ENCODE measurements at places on chromosomes 3 and 15.

DNA sequence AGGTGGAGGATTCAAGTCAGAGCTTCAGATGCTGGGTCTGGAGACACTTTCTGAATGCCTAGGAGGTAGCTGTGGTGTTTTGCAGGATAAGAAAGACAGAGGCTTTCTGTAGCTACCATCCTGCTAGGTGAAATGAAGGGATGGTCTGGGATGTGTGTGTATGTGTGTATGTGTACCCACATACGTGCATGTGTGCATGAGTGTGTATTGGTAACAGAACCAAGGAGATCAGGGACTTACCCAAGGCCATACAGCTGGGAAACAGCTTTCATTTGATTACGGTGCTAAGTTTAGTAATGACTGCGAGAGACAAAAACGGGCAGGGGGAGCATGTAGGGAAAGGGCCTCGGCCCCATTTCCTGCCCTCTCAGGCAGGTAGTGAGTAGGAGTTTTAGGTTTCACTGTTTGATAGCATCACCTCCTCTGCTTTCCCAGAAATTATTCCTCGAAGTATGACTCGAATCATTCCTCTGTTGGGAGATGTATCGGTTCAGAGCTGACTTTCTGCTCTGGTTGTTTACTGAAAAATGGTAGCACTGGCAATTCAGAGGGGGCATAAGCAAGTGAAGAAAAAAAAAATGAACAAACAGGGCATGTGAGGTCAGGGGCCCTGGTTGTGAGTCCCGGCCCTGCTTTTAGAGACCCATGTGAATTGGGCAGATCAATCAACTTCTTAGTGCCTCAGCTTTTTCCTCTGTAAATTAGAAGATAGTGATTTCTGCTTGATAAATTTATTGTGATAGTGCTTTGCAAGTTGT is 130.7 kb downstream of the LPP start:
- DNase-seq = no peak

GRCh38 chr3:171950373-171950772 is 89.0 kb upstream of the FNDC3B start:
- DNase-seq = no peak

- no peak for DNase-seq
These were observed 442.4 kb downstream of the MCTP2 start for GRCh38 chr15:94673801-94674200.

- no peak for DNase-seq
These were observed 118.5 kb downstream of the MAP2K5 start for GRCh38 chr15:67660874-67661606.

GRCh38 chr3:69105320-69105719 is 17.1 kb downstream of the LMOD3 start:
- no peak for DNase-seq

GRCh38 chr3:125072301-125072700 is 16.5 kb upstream of the HEG1 start:
- DNase-seq = no peak

GRCh38 chr3:57943525-57944495 is 64.4 kb upstream of the FLNB start:
- DNase-seq = no peak

- no peak for DNase-seq
These were observed 339.0 kb downstream of the IL5RA start for GRCh38 chr3:2771193-2771592.

DNA sequence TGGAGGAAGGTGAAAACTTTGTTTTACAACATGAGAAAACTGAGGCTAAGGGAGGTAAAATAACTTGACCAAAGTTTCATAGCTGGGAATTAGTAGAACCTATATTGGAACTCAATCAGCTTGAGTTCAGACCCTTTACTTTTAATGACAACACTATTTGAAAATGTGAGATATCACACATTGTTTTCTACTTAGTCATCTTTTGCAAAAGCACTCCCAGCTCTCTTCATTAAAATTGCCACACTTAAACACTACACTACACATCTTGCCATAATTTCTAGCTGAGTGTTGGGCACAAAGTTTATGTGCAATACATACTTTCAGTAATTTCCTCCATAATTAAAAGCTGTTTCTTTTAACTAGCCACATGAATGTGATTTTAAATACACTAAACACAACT is 230.4 kb upstream of the DCBLD2 start:
- no peak for DNase-seq

GRCh38 chr3:127263586-127264231 is 24.1 kb downstream of the PRR20G start:
- no peak for DNase-seq

GRCh38 chr3:193686665-193687483 is 93.9 kb downstream of the OPA1 start:
- DNase-seq = no peak

DNA sequence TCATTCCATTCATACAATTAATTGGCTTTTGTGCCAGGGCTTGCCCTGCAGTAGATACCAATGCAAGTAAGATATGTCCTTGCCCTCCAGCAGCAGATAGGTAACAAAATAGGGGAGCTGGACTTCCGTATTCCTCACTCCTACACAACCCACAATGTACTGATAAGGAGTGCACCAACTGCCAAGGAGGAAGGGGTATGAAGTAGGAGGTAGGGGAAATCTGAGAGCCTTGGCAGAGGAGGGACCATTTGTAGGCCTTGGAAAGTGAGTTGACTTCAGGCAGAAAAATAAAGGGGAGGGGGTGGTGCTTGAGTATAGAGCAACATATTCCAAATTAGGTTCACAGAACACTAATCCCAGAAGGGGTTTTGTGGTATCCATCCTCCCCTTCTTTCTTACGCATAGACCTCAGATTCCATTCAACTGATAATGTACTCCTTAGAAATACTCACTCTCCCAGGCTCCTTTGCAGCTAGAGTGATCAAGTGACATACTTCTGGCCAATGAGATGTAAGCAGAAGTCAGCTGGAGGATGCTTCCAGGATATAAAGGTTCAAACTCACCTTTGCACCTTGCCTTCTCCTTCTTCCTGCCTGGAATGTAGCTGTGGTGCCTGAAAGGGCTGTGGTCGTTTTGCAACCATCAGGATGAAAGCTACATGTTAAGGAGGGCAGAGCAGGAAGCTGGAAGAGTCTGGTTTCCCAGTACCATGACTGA is 127.1 kb upstream of the SMAD3 start:
- no peak for DNase-seq

GRCh38 chr15:90890839-90891238 is 6.5 kb downstream of the FES start:
- no peak for DNase-seq

DNA sequence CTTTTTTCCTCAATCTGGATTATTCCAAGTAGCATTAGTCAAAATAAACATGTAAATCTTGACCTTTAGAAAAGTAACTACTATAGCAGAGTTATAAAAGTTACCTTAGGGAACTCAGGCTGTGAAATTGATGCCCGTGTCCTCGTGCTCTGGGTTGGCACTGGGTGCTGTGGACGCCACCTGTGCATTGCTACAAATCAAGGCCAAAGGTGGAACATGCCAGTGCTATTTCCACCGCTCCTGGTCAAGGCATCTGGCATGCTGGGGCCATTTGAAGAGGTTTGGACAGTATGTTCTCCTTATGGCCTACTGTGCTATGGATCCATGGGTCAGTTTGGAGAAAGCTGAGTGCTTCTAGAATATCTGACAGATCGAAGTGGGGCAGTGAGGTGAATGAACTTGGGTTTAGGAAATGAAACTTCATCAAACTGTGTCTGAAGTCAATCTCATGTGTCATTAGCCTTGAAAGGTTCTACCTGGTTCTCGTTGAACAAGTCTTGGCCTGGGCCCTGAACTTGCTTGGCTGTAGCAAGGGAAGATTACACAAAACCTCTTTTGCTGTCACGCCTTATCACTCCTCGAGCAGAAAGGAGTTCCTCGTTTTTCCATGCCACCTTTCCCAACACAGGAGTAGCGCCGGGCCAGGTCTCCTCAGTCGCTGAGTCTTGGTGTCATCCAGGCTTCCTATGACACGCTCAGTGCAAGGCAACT is 397.6 kb upstream of the RGMA start:
- DNase-seq = no peak

- DNase-seq = peak; percentile 78
These were observed 752 bp downstream of the C15orf39 start for GRCh38 chr15:75202251-75203016.

GRCh38 chr15:83208367-83208661 is 691 bp upstream of the HDGFL3 start:
- DNase-seq = no peak

- no peak for DNase-seq
These were observed 48.4 kb downstream of the CCNL1 start for GRCh38 chr3:157111518-157111917.

- no peak for DNase-seq
These were observed 469.6 kb downstream of the EDEM1 start for GRCh38 chr3:5657106-5657505.

DNA sequence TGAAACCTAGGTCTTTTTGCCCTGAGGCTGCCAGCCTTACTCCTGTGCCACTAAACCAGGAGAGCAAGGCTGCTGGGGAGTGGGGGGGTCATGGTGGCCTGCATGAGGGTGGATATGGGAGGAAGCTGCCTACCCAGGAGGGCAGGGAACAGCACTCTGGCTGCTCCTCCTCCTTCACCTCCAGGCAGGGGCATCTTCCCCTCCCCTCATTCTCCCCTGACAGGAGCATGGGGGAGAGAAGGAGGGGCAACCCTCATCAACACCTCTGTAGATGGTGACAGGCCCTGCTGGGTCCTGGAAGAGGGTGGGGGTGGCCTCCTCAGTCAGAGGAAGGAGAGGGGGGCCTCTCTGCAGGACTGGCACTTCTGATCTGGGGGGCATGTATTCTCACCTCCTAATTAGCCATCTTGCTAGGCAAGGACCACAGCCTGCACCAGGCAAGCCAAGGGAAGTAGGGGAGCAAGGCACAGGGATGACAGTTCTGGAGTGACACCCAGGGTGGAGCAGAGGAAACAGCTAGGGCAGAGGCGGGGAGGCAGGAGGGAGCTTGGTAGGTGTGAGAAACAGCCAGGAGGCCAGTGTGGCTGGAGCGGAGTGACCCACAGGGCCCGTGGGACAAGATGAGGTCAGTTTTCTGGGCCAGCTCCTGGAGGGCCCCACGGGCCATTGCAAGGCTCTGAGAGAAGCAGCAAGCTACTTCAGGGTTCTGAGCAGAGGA is 4.9 kb downstream of the CCDC33 start:
- DNase-seq = no peak

GRCh38 chr3:116950301-116951055 is 240.9 kb downstream of the TUSC7 start:
- no peak for DNase-seq

DNA sequence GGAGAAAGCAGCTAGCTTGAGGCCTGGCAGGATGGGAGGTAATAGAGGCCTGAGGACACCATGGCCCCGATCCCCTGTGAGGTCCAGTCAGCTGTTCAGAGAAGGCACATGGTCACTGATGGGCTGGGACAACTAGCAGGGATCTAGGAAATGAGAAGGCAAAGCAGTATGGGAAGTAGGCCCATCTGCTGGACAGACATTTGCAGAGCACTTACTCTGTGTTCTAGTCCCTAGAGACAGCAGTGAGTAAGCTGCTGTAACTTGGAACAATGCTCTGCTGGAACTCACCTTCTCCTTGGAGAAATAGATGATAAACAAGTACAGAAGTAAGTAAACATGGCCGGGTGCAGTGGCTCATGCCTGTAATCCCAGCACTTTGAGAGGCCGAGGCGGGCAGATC is 7.1 kb downstream of the ECE2 start:
- DNase-seq = no peak

GRCh38 chr3:62065985-62066693 is 307.2 kb downstream of the FEZF2 start:
- DNase-seq = no peak

DNA sequence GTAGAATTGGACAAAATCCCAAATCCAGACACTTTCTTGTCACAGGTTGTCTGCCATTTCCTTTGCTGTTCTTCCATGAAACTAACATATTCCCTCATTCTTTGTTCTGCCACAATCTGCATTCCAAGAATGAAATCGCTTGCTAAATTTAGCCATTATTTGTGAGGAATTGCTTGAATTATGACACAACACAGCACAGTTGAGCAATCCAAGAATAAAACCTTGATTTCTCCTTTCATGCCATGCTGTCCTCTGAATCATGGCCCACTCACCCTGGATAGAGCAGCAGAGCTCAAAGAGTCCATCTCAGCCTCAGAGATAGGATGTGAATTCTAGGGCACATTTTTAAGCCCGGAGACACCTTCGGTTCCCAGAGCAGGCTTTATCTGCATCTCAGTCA is 35.2 kb upstream of the GREM1 start:
- DNase-seq = no peak

GRCh38 chr3:15356176-15356575 is 23.8 kb upstream of the SH3BP5 start:
- no peak for DNase-seq

- DNase-seq = no peak
These were observed 113.7 kb upstream of the RPL32 start for GRCh38 chr3:12954891-12955650.

GRCh38 chr3:63960048-63960711 is 48.0 kb upstream of the SCAANT1 start:
- DNase-seq = no peak

- DNase-seq = no peak
These were observed 36.2 kb downstream of the HDC start for GRCh38 chr15:50229336-50229735.

DNA sequence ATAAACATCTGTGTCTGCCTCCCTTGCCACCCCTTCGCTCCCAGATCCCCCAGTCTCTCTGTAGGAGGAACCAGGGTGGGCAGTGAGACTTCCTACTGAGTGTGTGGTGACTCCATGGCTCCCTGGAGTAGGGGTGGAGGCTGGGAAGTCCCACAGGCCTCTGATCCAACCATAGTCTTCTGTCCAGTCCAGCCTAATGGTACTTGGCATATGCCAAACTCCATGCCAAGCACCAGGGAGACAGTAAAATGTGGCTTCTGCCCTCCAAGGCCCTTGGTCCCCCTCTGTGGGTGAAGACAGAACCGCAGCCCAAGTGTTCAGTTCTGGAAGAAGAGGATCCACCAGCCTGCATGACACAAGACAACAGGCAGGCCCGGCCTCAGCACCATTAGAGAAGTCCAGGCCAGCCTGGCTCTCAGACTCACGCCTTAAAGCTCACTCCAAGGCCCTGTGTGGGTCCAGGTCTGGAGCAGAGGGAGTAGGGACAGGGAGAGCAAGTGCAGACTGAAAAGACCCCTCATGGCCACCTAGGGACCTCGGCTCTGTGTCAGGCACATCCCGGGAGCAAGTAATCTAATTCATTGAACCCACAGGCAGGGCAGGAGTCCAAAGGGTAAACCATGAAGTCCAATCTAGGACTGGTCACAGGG is 112.7 kb downstream of the ETFA start:
- DNase-seq = no peak

- no peak for DNase-seq
These were observed 94.3 kb downstream of the SQOR start for GRCh38 chr15:45729141-45729540.

DNA sequence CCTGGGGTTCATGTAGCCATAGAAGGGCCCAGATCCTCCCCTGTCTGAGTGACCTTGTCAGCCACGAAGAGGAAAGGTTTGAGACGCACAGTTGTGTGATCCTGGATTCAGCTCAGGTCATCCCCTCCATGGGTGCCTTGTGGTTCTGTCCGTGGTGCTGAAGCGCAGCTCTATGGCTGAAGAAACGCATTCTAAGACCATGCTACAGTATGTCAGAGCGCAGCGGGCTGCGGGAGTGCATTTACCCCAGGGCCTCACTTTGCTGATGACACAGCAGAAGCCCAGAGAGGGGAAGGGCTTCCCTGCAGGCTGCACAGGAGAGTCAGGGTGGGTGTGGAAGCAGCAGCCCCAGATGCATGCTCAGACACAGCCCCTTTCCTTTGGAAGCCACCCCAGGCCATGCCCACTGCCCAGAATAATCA is 68.8 kb upstream of the IQSEC1 start:
- no peak for DNase-seq

- DNase-seq = no peak
These were observed 11.8 kb downstream of the TNK2 start for GRCh38 chr3:195896361-195897080.

GRCh38 chr15:47813748-47814384 is 96.6 kb downstream of the SEMA6D start:
- no peak for DNase-seq
